ENCODE measurements at places on chromosomes 7 and 10.

- no peak for DNase-seq
These were observed 363.1 kb downstream of the POM121L12 start for GRCh38 chr7:53398566-53398965.

GRCh38 chr7:20030417-20030816 is 186.8 kb downstream of the MACC1 start:
- no peak for DNase-seq

DNA sequence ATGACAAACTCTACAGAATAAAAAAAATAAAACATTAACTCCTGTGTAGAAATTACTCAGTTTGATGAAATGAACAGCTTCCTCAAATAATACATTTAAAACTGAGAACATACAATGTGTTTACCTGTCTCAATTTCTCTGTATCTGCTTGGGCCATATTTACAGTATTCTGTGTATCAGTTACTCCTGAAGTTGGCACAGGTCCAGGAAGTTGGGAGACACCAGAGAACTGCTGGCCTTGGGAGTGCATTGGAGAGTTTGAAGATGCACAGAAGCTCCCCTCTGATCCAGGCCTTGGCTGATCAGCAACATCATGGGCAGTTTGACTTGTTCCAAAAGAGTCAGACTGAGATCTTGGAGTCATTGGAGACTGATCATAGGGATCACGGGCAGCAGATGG is 155.1 kb downstream of the GALNT11 start:
- no peak for DNase-seq

GRCh38 chr10:131851346-131851745 is 49.5 kb upstream of the PPP2R2D start:
- DNase-seq = no peak

GRCh38 chr10:45261946-45262345 is 53.5 kb downstream of the OR13A1 start:
- no peak for DNase-seq

- DNase-seq = no peak
These were observed 542.3 kb upstream of the NRP1 start for GRCh38 chr10:33876584-33877400.

- DNase-seq = no peak
These were observed 596.0 kb upstream of the TPK1 start for GRCh38 chr7:145431834-145432233.

GRCh38 chr10:30902621-30903396 is 128.9 kb downstream of the ZNF438 start:
- DNase-seq = no peak

GRCh38 chr10:70615211-70615610 is 12.7 kb upstream of the PRF1 start:
- no peak for DNase-seq

DNA sequence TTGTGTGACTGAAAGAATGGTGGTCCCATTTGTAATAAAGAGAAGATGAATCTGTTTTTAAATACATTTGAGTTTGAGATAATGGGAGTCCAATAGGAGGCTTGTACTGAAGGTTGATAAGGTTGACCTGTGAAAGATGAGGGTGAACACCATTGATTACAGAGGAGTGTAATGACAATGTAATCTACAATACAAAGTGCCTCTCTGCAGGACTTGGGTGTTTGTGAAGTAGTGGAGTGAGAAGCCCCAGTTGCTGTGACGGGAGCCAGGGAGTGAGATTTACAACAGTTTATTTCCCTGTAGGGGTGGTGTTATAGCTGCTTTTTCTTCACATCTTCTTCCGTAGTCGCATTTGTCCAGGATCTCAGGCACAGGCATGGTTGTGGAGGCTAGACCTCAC is 189.9 kb downstream of the EXOC4 start:
- no peak for DNase-seq

DNA sequence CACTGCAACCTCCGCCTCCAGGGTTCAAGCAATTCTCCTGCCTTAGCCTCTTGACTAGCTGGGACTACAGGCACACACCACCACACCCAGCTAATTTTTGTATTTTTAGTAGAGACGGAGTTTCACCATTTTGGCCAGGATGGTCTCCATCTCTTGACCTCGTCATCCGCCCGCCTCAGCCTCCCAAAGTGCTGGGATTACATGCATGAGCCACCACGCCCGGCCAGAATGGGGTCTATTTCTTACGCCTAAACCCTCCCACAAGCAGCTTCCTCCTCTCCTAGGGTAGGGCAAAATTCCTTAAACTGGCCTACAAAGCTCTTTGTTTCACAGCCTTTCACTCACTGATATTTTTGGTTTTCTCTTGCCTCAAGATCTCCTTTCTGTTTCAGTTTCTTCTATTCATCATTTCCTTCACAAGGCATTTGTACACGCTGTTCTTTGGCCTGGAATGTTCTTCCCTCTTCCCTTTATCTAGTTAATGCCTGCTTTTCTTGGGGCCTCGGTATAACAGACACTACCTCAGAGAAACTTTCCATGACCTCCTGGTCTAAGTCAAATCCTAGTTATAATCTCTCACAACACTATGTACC is 6.7 kb downstream of the CPEB3 start:
- DNase-seq = no peak

GRCh38 chr10:125538947-125539731 is 143.8 kb downstream of the TEX36 start:
- DNase-seq = peak; percentile 87

- DNase-seq = no peak
These were observed 21.7 kb upstream of the MNX1 start for GRCh38 chr7:157032128-157032527.

DNA sequence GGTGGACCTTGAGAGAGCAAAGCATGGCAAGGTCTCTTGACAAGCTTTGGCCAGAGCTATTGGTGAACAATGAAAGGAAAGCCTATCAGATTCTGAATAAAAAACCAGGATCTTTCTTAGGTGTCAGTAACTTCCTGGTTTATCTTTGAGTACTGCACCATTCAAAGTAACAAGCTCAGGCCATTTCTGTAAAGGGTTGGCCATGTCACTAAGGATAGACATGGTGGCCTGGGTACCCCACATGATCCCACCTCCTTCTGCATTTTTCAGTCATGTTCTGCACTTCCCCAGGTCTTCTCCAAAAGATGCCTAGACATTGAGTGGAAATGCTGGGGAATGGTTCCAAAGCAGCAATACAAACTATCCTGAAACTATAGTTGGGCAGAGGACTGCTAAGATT is 242.0 kb downstream of the ARHGAP12 start:
- DNase-seq = no peak

DNA sequence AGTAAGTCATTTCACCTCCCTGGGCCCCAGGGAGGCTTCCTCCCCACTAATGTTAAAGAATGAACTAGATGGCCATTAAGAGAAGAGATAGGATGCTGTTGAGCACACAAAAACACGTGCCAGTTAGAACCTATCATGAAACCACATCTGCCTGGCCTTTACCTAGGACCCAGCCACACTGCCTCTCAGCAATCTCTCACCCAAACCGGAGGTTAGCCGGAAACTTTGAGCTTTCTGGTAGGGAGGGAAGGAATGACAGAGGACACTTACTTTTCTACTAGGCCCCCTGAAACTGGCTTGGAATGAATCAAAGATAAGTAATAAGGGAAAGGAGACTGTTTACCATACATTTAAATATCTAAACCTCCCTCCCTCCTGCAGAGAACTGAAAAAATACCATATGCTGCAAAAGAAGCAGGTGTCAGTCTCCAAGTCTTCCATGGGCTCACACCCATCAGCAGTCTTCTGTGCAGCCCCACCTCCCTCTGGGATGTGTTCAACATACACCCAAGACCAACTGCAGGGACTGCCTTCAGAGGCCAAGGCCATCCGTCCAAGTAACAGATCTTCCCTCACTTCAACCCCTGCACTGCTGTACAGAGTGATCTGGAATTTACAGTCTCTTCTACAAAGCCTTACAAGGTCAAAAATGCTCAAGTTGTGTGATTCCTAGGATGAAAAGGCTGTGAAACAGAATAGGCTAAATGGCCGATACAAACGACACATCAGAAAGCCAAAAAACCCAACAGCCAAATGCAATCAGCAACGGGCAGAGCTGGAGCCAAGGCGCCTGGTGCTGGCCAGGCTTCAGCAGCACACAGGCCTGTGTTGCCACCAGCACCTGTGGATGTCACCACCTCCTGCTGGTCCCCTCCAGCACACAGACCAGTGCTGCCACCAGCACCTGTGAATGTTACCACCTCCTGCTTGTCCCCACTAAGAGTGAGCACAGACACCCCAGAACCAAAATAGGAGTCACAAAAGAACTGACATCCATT is 42.4 kb downstream of the SORBS1 start:
- DNase-seq = no peak

GRCh38 chr7:151313857-151314256 is 27.8 kb upstream of the NUB1 start:
- no peak for DNase-seq

GRCh38 chr7:146090023-146090645 is 26.5 kb upstream of the CNTNAP2 start:
- peak; percentile 62 for DNase-seq

- no peak for DNase-seq
These were observed 7.4 kb downstream of the ZNF365 start for GRCh38 chr10:62381385-62382102.

DNA sequence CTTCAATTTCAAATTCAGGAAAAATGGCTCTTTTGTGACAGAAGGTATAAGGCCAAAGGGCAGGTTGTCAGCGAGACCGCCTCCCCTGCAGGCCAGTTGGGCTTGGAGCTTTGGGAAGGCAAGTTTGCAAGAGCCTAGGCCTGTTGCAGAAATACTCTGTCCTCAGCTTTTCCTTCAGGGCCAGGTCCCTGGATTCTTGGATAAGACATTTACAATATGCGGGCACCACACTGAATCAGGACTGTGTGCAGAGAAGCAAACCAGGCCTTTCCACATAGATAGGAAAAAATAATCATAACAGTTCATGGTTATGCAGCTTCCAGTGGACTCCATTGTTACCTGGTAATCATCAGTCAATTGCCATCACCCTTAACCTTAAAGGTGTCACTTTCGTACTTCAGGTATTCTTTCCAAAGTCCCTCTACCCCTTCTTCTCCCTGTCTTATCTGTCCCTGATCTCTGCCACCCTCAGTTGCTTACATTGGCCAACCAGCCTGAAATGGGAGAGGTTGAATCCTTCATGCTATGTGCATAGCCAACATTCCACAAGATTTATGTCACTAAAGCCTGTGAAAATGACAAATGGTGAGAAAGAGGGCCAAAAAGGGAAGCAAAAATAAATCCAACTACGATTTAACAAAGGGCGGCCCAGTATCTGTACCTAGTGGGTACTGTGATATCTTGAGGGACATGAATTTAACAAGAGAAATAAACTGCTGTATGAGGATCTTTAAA is 304.5 kb upstream of the NFE2L3 start:
- no peak for DNase-seq

GRCh38 chr7:95871075-95871848 is 98.9 kb downstream of the DYNC1I1 start:
- peak; percentile 59 for DNase-seq

GRCh38 chr7:77697535-77697831 is 1.2 kb downstream of the RSBN1L start:
- no peak for DNase-seq

DNA sequence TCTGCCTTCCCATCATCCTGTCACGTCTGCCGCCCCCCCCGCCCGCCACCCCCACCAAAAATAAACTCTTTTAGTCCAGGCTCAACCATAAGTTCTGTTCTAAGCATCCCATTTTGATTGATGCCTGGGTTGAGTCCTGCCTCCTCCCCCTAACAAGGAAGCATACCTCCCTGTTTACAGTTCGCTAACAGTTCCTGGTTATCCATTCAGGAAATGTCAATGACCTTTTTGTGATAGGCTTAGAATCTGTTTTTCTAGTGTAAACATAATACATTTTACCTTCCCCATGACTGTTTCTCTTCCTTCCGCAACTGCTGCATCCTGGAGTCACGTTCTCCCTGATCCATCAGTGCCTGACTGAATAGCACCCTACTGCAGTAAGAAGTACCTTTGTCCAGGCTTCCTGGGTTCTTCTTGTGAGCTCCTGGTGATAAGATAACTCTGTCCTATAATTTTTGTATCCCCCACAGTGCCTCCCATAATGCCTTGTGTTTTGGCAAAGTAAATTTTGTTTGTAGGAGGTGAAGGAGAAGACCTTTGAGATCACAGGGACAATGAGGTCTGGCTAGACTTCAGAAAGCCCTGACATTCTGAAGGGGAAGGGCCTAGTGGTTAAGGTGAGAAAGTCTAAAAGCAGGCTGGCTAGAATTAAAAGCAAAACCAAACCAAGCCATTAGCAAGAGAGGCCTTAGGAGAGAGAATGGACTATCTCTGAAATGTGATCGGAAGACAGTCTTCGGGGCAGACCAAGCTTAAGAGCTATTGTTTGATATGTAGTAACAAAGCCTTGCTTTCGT is 7.3 kb downstream of the AGFG2 start:
- DNase-seq = no peak

GRCh38 chr7:39336442-39336841 is 229.8 kb upstream of the YAE1 start:
- no peak for DNase-seq

DNA sequence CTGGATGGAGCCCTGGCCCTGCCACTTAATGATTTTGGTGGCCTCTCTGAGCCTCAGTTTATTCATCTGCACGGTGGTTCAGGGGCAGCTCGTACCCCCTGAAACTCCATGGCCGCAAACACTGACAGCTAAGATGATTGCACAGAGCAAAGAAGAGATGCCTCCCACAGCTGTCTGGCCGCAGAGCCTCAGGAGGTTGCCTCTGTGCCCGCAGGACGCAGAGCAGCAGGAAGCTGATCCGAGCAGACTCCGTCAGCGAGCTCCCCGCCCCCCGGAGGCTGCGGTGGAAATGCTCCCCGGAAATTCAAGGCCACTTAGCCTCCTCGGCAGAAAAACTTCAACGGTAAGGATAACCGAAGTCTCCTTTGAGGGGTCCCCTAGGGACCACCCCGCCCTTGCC is 30.2 kb upstream of the C10orf53 start:
- DNase-seq = no peak

- peak; percentile 54 for DNase-seq
These were observed 46.4 kb upstream of the TMEM72 start for GRCh38 chr10:44864637-44865288.

DNA sequence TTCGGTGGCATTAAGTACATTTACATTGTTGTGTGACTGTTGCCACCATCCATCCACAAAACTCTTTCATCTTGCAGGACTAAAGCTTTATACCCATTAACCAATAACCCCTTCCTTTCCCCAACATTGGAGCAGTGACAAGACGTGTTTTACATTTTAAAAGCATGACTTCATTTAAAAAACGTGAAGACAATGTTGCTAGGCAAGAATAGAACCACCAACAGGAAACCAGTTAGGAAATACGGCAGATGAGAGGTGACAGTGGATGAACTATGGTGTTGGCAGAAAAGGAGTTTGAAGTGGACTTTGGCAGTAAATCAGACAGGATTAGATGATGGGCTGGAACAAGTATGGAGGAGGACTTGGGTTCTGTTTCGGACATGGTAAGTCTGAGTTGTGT is 17.0 kb downstream of the TMEM236 start:
- DNase-seq = no peak

DNA sequence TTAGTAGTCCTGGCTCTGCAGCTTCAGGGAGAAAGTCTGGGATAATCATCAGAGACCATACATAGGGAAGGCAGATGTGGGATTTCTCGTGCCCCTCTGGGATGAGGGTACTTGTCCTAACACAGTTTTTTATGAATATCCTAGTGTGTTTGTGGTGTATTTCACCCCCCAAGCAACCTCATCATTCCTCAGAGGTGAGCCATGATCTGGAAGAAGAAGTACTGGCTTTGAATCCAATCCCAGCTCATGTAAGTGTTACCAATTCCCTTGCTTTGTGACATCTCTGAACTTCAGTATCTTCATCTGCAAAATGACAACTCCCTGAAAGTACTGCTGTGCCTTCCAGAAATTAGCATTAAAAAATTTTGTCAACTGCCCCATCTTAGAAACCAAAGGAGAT is 347.5 kb upstream of the ZMIZ1 start:
- no peak for DNase-seq

- DNase-seq = no peak
These were observed 37.6 kb downstream of the DAGLB start for GRCh38 chr7:6409944-6410693.

- DNase-seq = no peak
These were observed 55.4 kb downstream of the LYZL1 start for GRCh38 chr10:29344073-29344820.
